ENCODE measurements at places on chromosomes 7 and 10. TPM values are rescaled to one million over a fixed set of nuclear protein-coding genes. Genes with fewer than 3 reads are reported as not detected.

IL15RA gene
- polyA plus RNA-seq, result 6.4 TPM

IFIT1B gene
- polyA plus RNA-seq, result not detected

GPR85 gene
- polyA plus RNA-seq, result not detected

PLXDC2 gene
- polyA plus RNA-seq, result 0.18 TPM

HKDC1 gene
- polyA plus RNA-seq, result 0.43 TPM

SEMA3D gene
- polyA plus RNA-seq, result not detected

HIF1AN gene
- polyA plus RNA-seq, result 26.7 TPM

SEMA3A gene
- polyA plus RNA-seq, result 0.08 TPM
